Progenitor cell of endocrine pancreas (in vitro differentiated cells): ENCODE measurements at places on chromosomes 11 and 22.

DNA sequence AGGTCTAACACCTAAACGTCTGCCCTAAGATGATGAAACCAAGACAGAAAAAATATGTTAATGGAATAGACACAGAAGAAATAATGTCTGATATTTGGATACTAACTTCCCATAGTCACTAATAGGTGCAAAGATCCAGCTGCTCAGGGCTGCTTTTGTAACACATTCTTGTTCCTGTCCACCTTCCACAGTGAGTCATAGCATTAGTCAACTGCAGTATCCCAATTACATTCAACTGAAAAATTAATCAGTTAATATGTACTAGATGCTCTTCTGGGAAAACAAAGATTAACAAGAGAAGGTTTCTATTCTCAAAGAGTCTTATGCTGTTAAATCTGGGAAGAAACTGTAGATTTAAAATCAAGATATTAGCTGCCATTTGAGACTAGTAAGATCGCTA, 47.6 kb downstream of the HEPHL1 start:
- no peak for DNase-seq

GRCh38 chr22:36768141-36768540, 7.8 kb downstream of the IFT27 start:
- DNase-seq, result no peak

DNA sequence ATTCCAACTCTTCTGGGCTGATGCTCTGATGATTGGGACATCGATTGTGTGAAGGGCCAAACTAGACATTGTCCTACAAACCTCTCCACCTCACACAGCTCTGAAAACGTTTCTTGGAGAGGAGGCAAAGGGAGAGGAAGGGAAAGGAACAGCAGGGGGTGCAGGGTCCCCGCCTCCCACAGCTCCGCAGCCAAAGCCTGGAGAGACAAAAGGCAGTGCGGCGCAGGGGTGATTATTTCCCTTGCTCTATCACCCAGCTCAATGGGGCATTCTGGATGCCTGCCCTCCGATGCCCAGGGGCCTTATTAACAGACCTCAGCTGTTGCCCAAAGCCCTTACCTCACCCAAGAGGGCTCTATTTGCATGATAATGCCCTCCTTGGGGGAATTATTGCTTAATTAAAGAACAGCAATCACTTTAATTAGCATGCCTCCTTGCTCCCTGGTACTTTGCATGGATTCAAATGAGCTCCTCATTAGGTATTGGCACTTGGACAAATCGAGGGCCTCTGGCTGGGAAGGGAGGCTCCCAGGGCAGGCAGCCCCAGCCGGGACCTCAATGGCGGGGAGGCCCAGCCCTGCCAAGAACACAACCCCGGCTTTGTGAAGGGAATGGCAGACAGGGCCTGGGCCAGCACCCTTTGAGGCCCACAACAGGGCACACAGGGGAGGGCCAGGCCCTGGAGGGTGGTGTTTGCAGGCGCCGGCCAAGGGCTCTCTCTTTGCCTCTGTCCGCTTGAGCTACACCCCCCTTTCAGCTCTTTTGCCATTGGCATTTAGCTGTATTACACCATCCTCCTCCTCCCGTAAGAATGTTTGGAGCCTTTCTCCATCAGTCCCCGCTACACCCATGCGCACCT, 19.8 kb upstream of the CDON start:
- DNase-seq, result no peak

GRCh38 chr11:21461701-21462100, 731.2 kb upstream of the ANO5 start:
- no peak for DNase-seq

DNA sequence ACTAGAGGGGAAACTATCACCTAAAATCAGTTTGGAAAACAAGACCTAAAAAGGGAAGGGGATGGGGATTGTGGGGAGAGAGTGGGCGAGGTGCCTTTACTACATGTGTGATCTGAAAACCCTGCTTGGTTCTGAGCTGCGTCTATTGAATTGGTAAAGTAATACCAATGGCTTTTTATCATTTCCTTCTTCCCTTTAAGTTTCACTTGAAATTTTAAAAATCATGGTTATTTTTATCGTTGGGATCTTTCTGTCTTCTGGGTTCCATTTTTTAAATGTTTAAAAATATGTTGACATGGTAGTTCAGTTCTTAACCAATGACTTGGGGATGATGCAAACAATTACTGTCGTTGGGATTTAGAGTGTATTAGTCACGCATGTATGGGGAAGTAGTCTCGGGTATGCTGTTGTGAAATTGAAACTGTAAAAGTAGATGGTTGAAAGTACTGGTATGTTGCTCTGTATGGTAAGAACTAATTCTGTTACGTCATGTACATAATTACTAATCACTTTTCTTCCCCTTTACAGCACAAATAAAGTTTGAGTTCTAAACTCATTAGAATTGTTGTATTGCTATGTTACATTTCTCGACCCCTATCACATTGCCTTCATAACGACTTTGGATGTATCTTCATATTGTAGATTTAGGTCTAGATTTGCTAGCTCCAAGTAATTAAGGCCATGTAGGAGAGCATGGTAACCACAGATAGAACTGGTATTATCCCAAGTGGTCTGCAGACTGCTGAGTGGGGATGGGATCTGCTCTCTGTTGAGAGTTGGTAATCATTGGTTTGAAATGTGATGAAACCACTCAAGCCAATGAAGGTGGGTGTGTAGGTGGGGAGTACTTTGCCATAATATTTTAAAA, 3.6 kb downstream of the NEAT1 start:
- DNase-seq, result no peak

DNA sequence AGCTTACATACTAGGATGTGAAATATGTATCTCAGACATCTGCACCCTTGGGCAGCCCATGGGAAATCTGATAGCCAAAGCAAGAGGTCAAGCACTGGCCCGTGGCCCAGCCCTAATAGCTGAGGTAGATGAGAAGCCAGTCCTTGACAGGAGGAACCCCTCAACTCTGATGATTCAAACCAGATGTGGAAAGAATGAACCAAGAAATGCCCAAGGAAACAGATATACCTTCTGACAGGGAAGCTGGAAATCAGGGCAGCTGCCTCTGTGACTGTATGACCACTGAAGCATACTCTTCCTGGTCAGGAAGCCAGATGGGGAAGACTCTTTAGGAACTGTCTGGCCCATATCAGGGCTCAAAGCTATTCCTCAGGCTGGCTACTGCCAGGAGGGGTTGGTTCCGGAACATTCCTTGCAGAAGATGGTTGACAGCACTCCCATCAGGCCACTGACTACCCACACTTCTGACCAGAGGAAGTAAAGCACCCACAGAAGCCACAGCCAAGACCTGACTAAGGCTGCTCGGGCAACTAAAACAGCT, 124.2 kb downstream of the SWAP70 start:
- no peak for DNase-seq

DNA sequence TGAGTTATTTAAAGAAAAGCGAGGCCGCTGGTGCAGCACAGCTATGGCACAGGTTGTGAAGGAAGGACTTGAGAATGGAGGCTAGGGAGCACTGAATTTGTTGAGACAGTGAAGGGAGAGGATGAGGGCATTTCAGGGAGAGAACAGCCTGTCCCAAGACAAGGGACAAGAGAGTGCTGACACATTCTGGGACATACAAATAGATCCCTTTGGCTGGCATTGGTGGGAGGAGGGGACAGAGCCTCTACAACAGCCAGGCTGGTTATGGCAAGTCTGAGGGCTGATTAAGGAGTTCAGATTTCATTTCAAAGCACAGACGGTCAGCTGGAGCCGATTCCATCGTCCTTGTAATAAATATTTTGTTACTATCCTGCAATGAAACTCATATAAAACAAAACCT, 1.7 kb upstream of the SLC29A2 start:
- no peak for DNase-seq

GRCh38 chr11:105858841-105859240, 163.2 kb downstream of the MSANTD4 start:
- DNase-seq, result no peak

- DNase-seq, result no peak
Measured at GRCh38 chr11:96470521-96470920, 80.7 kb downstream of the JRKL start.

DNA sequence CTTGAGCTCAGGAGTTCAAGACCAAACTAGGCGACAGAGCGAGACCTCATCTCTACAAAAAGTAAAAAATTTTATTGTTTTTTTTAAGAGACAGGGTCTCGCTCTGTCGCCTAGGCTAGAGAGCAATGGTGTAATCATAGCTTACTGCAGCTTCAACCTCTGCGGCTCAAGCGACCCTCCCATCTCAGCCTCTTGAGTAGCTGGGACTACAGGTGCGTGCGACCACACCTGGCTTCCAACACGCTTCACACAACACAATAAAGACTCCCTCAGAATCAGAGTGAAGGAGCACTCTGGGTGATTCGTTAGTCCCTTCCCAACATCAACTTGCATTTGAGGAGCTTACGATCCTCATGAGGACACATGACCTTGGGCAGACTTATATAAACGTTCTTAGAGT, 79.5 kb upstream of the APOA1 start:
- DNase-seq, result no peak

DNA sequence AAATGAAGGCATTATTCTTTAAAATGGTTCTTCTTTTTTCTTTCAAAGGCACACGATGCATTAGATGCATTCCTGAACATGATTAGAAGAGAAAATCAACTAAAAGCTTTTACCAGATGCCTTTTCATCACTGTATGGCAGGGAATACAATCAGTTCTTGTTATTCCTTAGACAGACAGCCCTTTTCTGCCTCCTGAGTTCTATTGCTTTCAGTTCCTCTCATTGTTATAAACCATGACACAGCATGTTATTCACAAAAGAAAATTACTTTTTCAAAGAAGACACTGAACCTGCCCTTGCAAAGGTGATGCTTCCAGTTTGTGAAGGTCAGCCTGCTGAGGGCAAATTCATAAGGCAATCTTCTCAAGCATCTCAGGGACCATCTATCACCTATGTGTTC, 70.1 kb downstream of the FAM181B start:
- no peak for DNase-seq

GRCh38 chr22:18096823-18097222, 13.8 kb upstream of the TUBA8 start:
- no peak for DNase-seq

- no peak for DNase-seq
Measured at GRCh38 chr22:37638391-37639069, 939 bp upstream of the SH3BP1 start.

DNA sequence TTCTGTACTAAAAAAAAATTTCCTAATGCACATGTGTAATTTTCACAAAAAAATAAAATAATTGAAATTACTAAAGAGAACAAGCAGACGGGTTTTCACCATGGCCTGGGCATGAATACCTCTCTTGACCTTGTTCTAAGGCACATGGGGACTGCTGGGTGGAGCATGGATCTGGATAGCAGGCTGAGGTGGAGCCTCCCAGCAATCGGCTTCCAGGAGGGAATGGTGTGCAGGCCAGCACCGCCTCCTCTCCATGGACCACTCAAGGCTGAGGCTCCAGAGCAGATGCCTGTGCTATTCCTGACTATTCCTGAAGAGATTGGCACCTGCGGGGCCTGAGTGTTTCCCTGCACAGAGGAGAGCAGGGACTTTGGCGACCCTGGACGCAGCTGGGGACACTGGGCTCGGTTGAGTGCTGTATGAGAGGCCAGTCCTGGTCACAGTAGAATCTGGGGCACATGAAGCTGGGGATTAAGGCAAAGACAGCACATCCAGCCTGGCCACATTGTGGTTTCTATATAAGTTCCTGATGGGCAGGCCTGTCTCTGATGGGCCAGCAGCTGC, 963.6 kb downstream of the BRD1 start:
- no peak for DNase-seq

- DNase-seq, result no peak
Measured at GRCh38 chr11:82756765-82757639, 23.3 kb upstream of the FAM181B start.

DNA sequence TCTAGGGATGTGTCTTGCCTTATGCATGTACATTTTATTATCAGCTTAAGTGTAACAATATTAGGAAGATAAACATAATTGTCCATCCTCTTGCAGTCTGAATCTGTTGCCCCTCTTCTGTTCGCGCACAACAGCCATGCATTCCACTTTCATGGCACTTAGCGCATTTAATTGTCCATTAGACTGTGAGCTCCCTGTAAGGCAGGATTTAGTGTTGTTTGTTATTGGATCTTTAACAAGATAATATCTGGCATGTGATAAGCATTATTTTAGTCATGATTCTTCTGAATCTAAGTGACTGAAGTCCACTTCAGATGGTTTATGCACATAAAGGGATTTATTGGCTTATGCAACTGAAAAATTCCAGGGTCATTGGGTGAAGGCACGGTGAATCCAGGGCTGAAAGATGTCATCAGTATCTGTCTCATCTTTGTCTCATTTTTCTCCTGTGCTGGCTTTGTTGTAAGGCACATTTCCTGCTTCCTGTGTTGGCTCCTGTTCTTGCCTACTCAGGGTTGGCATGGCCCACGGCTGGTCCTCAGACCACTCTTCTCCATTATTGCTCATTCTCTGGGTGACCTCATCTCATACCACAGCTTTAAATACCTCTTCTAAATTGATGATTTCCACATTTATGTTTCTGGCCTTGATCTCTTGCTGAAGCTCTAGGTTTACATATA, 37.6 kb downstream of the ATXN10 start:
- no peak for DNase-seq

DNA sequence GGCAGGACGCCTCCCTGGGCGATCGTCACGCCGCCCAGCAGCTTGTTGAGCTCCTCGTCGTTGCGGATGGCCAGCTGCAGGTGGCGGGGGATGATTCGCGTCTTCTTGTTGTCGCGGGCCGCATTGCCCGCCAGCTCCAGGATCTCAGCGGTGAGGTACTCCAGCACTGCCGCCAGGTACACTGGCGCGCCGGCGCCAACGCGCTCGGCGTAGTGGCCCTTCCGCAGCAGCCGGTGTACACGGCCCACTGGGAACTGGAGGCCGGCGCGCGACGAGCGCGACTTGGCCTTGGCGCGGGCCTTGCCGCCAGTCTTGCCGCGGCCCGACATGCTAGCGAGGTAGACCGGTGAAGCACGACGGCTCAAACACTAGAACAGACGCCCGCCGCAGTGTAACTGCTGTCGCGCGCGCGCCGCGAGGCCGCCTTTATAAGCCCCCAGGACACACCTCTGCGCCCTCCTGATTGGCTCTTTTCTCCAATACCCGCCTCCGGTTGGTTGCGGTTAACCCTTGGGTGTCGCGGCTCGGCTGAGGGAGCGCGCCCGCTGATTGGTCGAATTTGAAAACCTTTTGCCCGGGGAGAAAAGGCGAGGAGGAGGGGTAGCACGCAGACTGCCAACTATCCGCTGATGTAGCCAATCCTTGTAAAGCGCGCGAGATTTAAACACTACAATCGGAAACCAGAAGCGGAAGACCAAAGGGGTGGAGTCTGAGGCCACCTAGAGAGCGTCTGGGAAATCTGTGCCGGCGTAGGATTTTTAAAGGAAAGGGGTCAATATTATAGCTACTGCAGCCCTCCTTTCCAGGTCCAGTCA, 6.4 kb downstream of the DPAGT1 start:
- peak; percentile 98 for DNase-seq

DNA sequence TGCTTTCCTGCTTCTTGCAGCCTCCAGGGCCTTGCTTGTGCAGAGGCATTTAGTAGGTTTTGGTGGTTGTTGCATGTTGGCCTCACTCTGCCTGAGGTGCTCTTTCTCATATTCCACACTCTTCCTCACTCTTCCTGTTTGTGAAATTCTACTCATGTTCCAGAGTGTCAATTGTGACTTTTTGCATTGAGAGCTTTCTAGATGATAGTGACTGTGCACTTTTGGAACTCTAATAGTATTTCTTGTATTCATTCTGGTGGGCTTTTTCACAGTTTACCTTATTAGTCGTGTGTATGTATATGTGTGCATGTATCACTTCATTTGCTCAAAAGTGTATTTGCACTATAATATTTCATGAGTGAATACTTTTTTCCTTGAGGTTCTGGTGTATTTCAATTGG, 11.3 kb downstream of the HSD17B12 start:
- no peak for DNase-seq
